ENCODE measurements at places on chromosomes 11 and 22.

DNA sequence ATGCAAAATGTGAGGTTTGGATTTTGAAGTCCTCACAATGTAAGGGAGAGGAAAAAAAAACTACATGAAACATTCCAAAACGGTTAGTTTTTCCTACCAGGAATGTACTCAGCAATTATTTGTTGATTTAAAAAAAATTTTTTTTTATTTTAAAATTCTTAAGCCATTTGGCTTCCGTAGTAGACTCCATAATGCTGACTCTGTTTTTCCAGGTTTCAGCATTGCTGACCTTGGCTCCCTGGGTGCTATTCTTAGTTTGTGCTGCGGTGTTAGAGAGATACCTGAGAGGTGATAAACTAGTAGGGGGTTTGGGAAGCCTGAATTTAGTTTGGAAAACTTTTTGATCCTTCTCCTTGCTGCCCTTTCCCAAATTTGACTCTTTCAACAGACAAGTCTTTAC, 10.6 kb downstream of the STT3A start:
- no peak for DNase-seq

GRCh38 chr22:19937616-19938473, 3.7 kb upstream of the COMT start:
- DNase-seq = peak; percentile 59

- DNase-seq = peak; percentile 31
Measured at GRCh38 chr11:103257360-103257759, 148.1 kb downstream of the DYNC2H1 start.

DNA sequence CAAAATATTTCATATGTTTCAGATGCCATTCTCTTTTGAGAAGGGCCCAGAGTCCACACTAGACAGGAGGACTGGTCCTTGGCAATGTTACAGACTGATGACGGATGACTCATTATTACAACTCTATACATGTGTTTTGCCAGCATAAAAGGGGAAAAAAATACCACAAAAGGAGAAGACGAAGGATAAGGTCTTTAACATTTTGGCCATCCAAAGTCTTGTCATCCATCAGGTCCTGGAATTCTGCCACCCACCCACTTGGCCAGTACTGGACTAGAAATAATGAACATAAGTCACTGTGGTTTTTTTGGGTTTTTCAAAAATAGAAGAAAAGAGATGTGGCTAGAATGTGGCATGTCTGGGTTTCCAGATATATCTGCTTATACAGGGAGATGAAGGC, 57.7 kb upstream of the BDNF start:
- no peak for DNase-seq

DNA sequence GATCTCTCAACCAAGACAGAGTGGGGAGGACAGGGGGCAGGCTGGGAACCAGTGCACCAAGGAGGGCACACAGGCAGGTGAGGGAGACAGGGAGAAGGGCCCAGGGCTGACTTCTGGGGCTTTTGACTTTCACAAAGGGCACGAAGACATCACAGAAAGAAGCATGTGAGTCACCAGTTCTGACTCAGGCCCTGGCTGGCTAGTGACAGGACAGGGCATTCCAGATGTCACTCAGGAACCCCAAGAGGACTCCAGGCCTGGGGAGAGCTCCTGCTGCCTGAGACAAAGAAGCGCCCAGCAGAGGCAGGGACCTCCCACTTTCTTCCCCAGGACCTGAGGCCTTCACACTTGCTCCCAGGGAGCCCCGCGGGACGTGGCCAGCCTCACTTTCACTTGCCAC, 497.2 kb downstream of the BUD13 start:
- no peak for DNase-seq

GRCh38 chr11:95229199-95229992, 1.6 kb downstream of the SESN3 start:
- DNase-seq = peak; percentile 43

- DNase-seq = no peak
Measured at GRCh38 chr11:130269326-130269943, 45.3 kb downstream of the ZBTB44 start.

DNA sequence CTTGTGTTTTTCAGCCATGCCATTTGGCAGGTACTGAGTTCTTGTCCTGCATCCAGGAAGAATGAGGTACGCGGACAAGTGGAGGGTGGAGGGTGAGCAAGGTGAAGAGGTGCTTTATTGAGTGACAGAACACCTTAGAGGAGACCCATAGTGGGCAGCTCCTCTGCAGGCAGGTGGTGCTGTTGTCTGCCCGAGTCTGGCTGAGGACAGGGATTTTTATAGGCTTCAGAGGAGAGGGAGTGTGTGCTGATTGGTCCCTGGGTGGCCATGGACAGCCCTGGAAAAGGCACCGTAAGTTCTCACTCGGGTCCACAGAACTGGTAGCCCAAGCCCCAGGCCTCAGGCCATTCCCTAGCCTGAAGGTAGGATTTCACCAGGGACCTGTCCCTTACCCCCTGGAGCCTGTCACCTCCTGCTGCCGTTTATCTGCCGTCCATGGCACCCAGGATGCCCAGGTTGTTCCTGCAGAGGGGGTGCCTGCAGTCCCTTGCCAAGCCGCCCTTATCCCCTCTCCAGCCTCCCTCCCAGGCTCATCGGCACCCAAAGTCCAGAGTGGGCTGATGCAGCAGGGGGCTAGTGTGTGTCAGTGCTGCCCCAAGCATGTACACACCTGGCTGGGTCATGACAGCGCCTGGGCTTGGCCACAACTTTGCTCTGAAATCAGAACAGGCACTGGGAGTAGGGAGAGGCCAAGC, 213.6 kb downstream of the LRRC4C start:
- no peak for DNase-seq

DNA sequence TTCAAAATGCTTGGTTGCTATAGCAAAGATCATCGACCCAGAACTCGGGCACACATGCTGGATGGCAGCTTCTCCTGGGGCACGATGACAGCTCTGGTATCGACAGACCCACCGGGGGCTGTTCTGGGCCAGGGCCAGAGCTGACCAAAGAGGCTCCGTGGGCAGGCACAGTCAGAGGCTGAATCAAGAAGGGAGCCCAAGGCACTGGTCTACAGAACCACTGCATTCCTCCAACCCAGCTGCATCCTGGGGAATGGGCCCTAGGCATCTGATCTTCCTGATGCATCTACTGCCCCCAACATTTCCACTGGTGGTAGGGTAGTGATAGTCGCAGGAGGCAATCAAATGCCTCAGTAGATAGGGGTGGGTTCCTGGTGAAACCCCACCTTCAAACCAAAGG, 470.3 kb downstream of the TBC1D22A start:
- no peak for DNase-seq

GRCh38 chr11:42085736-42086135, 626.3 kb upstream of the LRRC4C start:
- DNase-seq = peak; percentile 31

GRCh38 chr11:57645689-57646085, 4.0 kb downstream of the YPEL4 start:
- DNase-seq = no peak

GRCh38 chr11:12133547-12134235, 23.3 kb downstream of the MICAL2 start:
- no peak for DNase-seq

DNA sequence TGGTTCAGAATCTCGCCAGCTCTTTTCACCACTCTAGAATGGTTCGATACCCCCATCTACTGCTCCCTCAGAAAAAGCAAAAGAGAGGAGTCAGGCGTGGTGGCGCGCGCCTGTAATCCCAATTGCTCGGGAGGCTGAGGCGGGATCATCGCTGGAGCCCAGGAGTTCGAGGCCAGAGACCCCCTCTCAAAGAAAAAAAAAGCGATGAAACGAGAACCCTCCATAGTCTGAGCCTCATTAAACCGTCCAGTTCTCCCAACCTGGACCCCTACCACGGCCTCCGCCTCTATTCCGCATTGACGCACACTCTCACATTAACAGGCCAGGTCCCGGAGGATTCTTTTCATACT, 439 bp downstream of the SPA17 start:
- no peak for DNase-seq

GRCh38 chr11:396948-397548, 3.0 kb downstream of the PKP3 start:
- DNase-seq = no peak

- no peak for DNase-seq
Measured at GRCh38 chr11:120424970-120425332, 86.6 kb upstream of the GRIK4 start.

- DNase-seq = no peak
Measured at GRCh38 chr22:37010174-37010573, 9.1 kb downstream of the TST start.

DNA sequence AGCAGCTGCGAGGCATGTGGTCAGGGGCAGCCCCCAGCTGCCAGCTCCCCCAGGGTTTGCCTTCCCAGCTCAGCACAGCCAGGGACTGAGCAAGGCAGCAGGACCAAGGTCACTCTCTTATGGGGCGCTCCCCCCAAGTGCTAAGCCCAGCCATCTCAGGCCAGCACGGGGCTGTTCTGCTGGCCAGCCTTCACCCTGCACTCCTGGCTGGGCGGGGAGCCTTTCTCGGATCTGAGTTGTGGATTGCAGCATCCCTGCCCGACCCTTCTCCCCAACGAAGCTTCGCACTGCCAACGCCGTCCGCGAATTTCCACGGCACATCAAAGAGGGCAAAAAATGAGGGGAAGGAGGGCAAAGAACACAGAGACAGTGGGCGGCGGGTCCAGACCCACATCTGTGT, 42.5 kb upstream of the GAL start:
- DNase-seq = no peak

DNA sequence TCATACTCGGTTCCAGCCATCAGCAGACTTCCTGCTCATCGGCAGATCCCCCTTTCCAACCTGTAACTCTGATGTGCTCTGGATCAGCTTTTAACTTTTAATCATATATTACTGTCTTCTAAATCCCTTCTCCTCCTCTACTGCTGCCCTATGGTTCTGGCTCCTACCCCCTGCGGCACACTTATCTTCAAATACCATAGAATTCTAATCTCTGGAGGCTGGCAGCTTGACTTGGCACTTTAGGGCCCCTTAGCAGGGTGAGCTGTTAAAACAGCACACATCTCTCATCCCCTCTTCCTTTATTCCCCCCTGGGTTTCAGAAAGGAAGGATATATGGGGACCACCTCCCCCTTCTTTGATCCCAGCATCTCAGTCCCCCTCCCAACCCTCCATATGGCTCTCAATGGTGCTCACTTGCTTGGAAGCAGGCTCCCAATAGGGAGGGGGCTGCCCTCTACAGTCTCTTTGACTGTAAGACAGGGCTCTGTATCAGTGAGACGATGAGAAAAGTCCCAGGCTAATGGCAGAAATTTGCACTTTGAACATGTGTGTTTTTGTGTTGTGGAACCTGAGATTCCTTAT, 4.4 kb upstream of the CNTF start:
- no peak for DNase-seq

DNA sequence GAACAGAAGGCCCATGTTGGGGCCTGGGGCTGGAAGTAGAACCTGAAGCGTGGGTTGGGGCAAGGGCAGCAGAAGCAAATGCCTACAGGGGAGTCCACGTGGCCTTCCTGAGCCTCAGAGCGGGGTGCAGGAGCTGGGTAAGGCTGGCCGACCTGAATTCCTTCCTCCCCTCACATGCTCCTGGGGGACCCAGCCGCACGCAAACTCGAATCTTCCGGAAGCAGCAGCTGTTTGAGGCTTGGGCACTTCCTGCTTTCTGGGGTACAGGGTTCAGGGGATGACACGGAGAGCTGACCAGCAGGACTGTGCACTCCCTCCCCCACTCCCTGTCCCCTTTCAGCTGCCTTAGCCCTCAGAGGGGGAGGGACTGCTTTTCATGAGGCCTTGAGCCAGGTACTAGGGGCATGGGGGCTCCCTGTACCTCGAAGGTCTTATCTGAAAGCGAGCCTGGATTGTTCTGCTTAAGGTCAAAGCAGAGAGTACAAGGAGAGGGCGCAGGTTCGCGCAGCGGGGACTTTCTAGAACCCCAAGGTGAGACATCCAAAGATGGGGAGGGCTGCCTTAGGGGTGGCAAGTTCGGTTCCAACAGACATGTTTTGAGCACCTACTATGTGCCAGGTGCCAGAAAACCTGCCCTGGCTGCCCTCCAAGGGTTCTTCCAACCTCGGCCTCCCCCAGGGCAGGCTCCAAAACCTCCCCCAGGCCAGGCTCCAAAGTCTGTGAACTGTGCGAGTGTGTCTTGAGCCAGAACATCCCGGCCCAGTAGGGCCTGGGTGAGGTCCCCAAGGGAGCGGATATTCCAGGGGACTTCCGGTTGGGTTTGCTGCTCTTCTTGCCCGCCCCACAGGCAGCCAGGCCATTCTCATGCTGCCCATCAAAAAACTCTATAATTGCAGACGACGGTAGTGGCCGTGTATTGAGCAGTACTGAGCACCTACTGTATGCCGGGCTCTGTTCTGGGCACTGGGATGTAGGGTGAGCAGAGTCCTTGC, 1.7 kb downstream of the NCF4 start:
- DNase-seq = peak; percentile 90

- DNase-seq = no peak
Measured at GRCh38 chr22:22349455-22349836, 104.9 kb downstream of the VPREB1 start.

DNA sequence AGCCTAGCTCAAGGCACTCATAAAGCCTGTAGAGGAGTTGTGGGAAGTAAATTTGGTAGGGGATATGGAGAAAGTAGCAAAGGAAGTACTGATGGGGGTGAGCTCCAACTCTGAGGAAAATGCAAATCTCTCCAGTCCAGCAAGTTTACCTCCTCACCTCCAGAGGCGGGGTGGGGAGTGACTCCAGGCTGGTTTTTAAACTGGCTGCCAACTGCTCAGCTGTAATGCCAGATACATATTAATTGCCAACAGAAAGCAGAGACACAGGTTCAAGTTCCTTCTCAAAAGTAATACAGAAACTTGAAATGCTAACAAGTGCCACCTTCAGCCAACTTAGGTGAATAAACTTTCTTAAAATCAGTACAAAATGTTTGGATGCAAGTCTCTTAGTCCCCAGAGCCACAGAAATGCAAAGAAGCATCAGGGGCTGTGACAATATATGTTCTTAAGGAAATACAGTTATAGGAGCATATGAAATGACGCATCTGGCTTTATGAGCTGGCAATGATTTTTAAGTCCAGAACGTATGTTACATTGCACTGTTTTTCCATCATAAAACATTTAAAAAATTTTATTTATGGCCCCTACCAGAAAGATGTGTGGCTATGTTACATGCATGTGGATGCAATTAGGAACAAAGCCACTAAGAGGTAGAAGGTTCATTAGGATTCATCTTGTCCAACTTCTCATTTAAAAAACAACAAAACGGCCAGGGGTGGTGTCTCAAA, 436.4 kb upstream of the CCDC90B start:
- no peak for DNase-seq

DNA sequence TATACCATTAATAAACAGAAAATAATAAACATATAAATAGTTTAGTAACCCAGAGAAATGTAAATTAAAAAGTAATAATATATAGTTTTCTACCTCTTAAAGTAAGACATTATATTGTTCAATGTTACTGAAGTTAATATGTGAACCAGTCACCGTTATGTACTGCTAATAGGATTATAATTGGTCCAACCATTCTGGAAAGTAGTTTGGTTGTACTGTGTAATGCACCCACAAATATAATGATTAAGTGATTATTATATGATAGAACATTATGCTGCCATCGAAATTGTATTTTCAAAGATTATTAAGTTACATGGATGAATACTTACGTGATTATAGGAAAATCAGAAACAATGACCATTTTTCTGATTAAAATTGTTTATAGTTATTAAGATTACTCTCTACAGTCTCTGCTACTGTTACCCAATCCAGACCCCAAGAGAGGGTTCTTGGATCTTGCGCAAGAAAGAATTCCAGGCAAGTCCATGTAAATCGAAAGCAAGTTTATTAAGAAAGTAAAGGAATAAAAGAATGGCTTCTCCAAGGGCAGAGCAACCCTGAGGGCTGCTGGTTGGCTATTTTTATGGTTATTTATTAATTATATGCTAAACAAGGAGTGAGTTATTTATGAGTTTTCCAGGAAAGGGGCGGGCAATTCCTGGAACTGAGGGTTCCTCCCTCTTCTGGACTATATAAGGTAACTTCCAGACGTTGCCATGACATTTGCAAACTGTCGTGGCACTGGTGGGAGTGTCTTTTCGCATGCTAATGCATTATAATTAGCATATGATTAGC, 50.1 kb downstream of the ACER3 start:
- DNase-seq = no peak
